Fibroblast of mammary gland (primary cell): ENCODE measurements at places on chromosomes 4 and X.

- no peak for DNase-seq
Observed at GRCh38 chr4:88411491-88412096, 32.9 kb downstream of the HERC6 start.

DNA sequence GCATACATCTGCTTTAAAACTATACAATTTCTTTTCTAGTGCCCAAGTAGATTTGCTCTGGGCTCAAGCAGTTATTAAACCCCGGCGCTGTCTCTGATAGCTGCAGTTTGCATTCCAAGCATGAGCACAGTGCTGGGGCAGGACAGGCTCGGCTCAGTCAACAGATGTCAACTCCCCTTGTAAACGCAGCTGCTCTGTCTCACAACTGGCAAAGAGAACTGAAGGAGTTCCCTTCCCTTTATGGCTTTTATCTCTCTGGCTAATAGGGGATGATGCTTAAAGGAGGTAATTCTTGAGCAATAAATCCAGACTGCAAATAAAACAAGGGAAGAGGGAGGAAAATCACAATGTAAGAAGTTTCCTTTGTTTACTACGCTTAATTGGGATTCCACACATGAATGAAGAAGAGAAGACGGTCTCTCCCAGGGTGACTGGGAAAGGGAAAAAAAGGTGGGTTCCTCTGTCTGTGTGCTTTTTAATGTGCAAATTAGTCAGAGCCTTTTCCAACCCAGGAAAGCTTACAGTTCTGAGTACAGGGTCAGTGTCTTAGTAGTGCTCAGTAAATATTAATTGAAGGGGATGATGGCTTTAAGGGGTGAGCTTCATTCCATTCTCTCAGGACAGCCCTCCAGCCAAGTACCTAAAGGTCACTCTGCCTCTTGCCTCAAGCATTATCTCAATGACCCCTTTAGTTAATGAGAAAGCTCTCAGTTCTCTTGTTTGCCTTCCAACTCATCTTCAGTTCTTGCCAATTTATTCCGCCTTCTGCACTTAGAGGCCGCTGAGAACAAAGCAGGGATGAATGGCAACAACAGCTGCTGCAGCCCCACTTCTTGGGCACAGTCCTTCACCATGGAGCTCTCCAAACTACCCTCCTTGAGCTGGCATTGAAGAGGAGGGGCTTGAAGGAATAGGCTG is 155.7 kb upstream of the JADE1 start:
- DNase-seq: no peak

GRCh38 chrX:63471004-63471403 is 119.9 kb upstream of the SPIN4 start:
- no peak for DNase-seq

DNA sequence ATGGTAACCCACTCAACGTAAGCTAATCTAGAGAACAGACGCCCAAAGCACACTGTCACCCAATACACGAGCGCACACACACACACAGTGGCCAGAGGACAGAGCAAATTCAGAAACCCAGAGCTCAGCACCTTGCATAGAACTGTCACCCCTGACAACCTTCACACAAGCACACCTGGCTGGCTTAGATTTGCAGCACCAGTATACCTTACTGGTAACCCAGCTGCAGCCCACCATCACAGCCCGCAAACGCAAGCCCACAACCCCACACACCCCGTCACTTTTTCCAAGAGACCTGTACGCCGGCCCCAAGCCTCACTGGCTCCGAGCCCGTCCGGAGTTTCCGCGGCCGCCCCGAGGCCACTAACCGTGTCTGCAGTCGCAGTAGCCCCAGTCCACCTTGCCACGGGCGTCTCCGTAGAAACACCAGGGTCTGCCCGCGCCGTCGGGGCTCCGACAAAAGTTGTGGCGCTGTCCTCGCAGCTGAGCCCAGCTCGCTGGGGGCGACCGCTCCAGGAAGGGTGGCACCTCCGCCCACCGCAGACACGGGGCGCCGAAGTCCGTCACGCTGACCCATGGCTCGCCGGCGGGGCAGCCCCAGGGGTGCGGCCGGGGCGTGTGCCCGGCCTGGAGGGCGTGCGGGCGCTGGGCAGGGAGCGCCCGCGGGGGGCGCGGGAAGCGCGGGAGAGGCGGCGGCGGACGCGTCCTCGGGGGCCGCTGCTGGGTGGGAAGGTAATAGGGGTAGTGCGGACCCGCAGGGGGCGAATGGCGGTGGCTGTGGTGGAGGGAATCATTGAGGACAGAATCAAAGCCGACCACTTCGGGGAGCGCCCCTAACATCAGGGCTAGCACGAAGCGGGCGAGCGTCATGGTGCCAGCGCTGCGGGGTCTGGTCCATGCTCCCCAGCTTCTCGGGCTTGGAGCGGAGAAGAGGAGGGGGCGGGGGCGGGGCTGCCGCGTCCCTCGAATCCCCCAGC is 664 bp downstream of the PRSS12 start:
- peak; percentile 24 for DNase-seq
